Activated T-cell treated with anti-CD3 and anti-CD28 coated beads for 48 hours (primary cell): ENCODE measurements at places on chromosomes 1 and 21.

DNA sequence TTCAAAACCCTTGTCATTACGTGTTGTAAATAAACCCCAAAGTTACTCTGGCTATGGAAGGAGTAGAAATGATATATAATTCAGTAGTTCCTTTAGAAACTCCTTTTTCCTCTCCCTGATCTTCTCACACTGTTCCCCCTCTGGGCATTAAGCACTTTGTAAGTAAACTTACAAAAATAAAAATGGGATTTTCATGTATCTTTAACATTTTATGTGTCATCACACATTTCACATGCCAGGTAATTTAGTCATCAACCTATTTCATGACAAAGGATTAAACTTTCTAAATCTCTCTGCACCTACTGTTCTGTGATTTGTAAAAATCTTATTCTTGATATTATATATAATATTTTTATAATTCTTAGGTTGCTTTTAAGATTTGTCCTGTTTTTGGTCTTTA lies 176.9 kb downstream of the NEK7 start:
- DNase-seq = no peak

DNA sequence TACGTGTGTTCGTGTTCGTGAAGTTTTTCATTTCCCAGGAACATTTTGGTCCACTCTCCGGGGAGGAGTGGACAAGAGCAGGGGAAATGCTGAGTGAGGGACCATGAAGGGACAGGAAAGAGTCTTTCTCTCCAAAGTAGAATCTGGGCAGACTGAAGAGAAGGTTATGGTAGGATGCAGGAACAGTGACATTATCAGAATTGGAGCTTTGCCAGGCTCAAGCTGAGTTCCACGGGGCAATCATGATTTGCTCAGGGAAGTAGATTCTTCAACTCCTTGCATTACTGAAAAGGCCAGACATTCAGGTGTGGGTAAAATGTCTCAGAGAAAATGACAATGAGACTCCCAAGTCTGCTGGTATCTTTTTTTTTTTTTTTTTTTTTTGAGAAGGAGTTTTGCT lies 16.6 kb downstream of the ATP1A4 start:
- no peak for DNase-seq

GRCh38 chr1:166184012-166184411 lies 17.2 kb upstream of the FAM78B start:
- no peak for DNase-seq

- no peak for DNase-seq
These were observed 3.9 kb downstream of the SELENBP1 start for GRCh38 chr1:151368393-151369301.

DNA sequence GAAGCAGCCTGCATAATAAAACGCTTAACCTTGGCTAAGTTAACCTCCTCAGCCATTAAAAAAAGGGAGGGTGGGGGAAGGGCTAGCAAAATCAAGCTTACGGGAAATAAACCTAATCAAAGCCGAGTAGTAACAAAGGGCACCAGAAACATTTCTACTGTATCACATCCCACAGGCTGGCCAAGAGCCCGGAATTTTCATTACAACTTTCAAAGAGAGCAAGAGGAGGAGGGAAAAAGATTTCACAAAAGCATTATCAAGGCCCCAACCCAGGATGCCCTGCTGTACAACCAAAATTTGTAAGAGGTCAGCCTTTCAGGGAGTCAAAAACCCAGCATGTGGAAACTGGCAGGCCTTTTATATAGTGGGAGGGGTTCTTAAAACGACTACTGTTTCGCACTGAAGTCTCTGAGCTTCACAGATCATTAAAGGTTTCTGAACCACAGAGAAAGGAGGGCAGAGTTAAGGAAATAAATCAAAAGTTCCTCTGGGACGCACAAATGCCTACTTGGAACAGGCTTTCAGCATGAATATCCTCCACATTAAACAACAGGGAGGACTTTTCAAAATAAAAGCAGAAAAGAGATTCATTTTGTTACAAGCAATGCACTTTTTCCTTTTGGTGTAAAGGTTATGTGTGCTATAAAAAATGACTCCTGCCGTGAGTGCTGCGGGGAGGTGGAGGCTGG lies 90.4 kb downstream of the SLC45A1 start:
- DNase-seq = no peak

- DNase-seq = no peak
These were observed 108.8 kb downstream of the ITSN1 start for GRCh38 chr21:33751120-33751519.

DNA sequence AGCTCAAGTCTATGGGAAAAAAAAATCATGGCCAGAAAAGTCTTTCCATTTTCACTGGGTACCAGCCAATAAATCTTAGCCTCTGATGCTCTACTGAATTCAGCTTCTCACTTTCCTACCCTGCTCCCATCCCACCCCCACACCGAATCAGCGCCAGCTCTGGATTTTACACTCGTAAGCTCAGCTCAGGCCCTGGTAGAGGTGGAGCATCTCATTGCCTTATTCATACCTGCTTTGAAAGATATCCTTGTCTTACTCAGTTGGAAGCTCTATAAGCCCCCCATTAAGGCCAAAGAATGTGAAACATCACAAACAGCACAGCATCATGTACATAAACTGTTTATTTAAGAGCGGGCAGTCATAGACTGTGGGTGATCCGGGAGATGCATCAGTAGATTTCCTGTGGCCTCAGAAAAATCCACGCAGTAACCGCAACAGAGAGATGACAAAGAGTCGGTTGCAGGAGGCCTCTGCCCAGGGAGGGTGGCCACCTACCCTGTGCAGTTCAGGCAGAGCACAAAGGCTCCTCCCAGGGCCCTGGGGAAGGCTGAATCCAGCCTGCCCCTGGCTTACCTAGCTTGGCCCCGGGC lies 36.4 kb upstream of the ETS2 start:
- DNase-seq = no peak

DNA sequence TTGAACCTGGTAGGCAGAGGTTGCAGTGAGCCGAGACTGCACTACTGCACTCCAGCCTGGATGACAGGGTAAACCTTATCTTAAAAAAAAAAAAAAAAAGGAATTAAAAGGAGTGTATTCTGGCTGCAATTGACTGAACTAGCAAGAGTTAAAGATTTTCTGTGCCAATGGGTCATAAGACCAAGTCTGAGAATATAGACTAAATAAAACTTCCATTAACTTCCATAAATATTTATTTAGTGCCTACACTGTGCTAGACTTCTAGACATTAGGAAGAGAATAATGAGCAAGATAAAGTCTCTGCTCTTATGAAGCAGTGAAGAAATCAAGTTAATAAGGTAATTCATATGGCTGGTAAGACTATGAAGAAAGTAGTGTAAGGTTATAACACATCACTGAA lies 27.2 kb downstream of the DPH5 start:
- DNase-seq = no peak

- DNase-seq = no peak
These were observed 6.9 kb upstream of the TMEM81 start for GRCh38 chr1:205091043-205091740.

- no peak for DNase-seq
These were observed 74.6 kb upstream of the PDC start for GRCh38 chr1:186535388-186536133.

GRCh38 chr1:33899746-33900145 lies 35.9 kb downstream of the HMGB4 start:
- DNase-seq = no peak

- no peak for DNase-seq
These were observed 118.9 kb downstream of the GDAP2 start for GRCh38 chr1:117810553-117810952.

DNA sequence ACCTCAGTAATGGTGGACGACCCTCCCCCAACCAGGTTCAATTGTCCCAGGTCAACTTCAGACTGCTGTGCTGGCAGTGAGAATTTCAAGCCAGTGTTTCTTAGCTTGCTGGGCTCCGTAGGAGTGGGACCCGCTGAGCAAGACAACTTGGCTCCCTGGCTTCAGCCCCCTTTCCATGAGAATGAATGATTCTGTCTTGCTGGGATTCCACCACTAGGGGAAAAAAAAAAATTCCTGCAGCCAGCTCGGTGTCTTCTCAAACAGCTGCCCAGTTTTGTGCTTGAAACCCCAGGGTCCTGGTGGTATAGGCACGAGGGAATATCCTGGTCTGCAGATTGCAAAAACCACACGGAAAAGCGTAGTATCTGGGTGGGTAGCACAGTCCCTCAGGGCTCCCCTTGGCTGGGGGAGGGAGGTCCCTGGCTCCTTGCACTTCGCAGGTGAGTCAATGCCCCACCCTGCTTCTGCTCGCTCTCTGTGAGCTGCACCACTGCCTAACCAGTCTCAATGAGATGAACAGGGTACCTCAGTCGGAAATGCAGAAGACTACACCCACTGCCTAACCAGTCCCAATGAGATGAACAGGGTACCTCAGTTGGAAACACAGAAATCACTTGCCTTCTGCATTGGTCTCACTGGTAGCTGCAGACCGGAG lies 41.5 kb downstream of the GBP6 start:
- DNase-seq = no peak

- DNase-seq = no peak
These were observed 515.8 kb downstream of the PTPRU start for GRCh38 chr1:29752141-29752540.

DNA sequence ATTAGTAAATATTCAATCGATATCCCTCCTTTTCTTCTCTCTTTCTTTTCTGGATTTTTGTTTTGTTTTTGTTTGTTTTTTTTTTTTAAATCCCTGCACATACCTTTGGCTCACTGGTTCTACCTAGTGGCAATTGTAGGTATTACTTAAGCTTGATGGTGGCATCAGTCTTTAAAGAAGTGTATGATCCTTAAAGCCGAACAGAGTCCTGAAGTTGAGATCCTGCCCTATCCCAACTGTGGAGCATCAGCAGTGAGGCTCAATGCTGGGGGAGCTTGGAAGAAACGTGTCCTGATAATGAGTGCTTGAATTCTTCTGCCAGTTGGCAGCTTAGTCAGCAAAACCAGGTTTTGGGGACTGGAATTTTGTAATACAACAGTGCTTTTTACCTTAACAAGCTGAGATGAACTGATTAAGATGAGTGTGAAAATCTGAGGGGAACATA lies 60.8 kb downstream of the FASLG start:
- no peak for DNase-seq

GRCh38 chr1:84090447-84091245 lies 53.4 kb upstream of the PRKACB start:
- no peak for DNase-seq

DNA sequence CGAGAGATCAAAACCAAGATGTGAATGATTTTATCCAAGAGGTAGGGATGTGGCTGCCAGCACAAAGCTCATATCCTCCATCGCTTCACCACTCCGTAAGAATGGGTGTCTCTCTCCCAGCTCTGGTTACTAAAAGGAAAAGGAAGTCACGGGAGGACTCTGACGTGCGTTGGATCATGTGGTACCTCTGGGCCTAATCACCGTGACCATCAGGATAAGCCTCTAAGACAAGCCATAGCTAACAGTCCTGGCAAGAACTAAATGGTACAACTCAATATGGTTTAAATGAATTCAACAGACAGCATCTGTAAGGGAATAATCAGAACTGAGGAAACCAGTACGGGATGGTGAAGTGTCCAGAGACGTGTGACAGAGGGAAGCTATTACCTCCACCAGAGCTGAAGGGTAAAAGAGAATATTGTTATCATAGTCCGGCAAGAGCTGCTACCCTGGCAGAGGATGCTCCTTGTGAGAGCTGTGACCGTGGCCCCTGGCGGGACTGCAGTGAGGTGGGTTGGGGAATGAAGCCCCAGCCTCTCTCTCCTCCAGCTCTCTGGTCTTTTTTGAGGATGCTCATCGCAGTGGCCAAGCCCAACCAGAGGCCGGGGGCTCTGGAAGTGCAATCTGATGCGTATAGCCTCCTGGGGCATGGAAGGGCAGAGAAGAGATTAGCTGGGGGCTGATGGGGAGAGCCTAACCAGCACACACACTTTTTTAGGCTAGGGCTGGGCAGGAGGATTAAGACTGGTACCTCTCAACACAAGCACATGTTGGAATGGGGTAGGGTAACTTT lies 54.2 kb downstream of the KIAA1614 start:
- DNase-seq = no peak

DNA sequence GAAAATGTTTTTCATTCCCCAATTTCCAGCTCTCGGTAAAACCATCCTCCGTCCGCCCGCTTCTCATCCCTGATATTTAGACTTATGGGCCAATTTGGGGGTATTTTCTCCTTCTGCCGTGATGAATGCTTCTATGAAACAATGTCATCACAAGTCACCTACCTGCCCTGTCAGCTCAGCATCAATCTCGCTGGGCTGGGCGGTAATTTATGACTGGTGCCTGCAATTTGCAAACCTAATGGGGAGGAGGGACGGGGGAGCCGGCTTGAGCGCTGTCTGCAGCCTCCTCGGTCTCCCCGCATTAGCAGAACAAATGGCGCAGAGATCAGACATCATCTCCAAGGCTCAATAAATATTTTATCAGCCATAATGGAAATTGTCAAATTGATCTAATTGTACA lies 72.1 kb downstream of the PRDM16 start:
- no peak for DNase-seq

- no peak for DNase-seq
These were observed 1.1 kb upstream of the CD244 start for GRCh38 chr1:160863774-160864131.

GRCh38 chr1:37146071-37146470 lies 111.8 kb upstream of the GRIK3 start:
- no peak for DNase-seq

DNA sequence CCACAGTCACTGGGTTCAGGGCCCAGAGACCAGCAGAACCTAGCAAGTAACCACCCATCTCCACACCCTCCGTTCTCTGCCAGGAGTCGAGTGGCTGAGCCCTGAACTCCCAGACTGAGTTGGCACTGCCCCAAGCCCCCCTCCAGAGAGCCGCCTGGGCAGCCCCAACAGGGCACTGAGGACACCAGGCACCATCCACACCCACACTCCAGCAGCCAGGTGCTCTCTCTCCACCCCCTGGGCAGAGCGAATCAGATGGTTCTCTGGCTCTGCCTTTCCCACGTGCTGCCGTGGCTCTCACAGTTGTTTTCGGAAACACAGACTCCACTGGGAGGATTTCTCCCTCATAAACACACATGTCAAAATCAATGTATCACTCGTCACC lies 13.6 kb downstream of the WDR4 start:
- DNase-seq = no peak

DNA sequence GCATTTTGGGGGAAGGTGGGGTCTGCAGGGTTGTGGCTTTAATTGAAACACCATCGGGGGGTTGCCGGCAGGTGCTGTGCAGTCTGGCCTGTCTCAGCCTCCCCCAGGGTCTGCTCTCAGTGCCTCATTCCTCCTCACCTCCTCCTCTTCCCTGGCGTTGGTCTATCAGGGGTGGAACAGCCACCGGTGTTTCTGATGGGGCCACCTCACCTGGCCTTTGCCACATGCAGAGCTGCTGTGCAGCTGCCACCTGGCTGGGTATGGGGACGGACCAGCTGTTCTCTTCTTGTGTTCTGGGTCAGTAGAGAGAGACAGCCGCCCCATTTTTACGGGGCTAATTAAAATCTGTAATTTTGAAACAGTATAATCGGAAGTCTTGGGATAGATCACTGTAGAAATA lies 53.9 kb downstream of the SPSB1 start:
- DNase-seq = no peak

GRCh38 chr1:5928714-5929400 lies 63.4 kb downstream of the NPHP4 start:
- no peak for DNase-seq

DNA sequence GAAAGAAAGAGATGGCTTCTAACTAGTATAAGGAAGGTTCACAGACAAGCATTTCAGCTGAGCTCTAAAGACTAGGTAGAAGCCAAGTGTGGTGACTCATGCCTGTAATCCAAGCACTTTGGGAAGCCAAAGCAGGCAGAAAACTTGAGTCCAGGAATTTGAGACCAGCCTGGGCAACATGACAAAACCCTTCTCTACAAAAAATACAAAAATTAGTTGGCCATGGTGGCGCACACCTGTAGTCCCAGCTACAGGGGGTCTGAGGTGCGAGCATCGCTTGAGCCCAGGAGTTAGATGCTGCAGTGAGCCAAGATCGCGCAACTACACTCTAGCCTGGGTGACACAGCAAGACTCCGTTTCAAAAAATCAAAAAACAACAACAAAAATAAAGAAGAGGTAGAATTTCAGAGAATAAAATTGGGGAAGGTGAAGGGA lies 27.8 kb downstream of the FBXO42 start:
- no peak for DNase-seq
